ENCODE measurements at places on chromosomes 1 and 21. TPM values are rescaled to one million over a fixed set of nuclear protein-coding genes. Genes with fewer than 3 reads are reported as not detected.

Gene DNAJC8
- 63.6 TPM for polyA plus RNA-seq

Gene LRRC42
- 26.8 TPM for polyA plus RNA-seq

Gene TMEM52
- 139 TPM for polyA plus RNA-seq

Gene LRRC7
- polyA plus RNA-seq = 28.2 TPM

Gene CASP9
- polyA plus RNA-seq = 13.2 TPM

Gene PRDM16
- 0.85 TPM for polyA plus RNA-seq

Gene FAM78B
- 2.7 TPM for polyA plus RNA-seq

Gene RNU1-1
- not detected for polyA plus RNA-seq

Gene LCE1D
- not detected for polyA plus RNA-seq

Gene OR2L13
- polyA plus RNA-seq = not detected

Gene CYP4B1
- not detected for polyA plus RNA-seq

Gene ETS2
- polyA plus RNA-seq = 28.6 TPM
